ENCODE measurements at places on chromosomes 7 and 10.

- no peak for DNase-seq
Measured at GRCh38 chr7:50608196-50608906, 43.1 kb upstream of the DDC start.

DNA sequence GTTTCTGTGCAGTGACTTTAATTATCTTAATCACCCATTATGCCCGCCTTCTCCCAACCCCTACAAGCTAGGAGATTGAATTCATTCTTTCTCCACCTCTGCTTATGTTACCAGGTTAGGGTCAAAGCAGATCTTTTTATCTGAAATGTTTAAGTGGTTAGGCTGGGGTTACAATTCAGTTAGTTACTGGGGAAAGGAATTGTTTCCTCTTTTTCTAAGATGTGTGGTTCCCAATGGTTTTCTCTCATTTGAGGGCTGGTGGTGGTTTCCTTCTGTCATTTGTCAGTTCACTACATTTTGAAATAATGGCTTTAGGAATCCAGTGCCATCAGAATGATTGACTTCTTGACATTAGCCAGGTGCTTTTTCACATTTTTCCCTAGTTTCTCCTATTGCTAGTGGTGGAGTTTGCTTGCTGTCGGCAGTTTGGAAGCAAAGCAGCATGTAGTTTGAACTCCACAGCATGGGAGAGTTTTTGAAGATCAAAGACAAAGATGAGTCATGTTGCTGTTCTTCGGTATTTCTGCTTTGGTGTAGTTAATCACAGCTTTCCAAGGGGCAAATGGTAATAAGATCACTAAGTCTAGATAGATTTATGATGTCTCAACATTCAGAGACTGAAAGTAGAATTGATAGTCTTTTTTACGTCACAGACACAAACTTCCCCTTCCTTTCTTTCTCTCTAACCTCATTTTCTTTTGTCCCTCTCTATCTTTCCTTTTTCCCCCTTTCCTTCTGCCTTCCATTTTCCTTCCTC, 168.2 kb downstream of the SND1 start:
- peak; percentile 25 for DNase-seq

DNA sequence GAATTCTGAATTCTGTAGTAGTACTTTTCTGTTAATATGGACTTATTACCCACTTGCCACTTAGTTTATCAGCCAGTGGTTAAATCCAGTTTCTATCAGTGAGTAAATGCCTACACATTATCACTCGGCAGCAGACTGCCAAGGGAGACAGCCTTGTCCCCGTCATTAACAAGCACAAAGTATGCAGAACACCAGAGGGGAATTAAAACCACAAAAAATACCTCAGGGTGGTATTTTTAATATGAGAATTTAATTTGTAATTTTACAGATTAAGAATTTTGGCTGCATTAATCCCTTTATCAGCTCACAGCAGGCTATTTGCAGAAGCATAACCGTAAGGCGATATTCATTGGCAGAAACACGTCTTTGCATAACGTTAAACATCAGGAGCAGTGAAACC, 150.0 kb upstream of the FZD1 start:
- no peak for DNase-seq

DNA sequence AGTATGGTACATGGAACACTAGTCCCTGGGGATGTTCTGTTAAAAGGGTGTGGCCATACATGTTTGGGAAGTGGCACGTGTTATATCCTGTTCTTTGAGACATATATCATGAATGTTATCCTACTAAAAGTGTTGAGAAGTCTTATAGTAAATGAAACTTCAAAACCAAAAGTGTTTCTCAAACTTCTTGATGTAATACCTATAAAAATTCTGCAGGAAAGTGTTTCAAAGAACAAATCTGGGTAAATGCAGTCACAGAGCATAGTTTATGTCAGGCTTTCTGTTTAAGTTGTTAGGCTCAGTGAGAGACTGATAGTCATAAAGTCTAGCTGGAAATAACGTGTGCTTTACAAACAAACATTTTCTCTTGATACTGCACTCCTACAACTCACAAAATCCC, 273.7 kb downstream of the KIF20B start:
- no peak for DNase-seq

- DNase-seq, result peak; percentile 73
Measured at GRCh38 chr7:20598459-20599309, 16.8 kb upstream of the ABCB5 start.

Data from inflammatory macrophage treated with lipopolysaccharide for 1 hour (primary cell).